ENCODE measurements at places on chromosomes 4 and X.

DNA sequence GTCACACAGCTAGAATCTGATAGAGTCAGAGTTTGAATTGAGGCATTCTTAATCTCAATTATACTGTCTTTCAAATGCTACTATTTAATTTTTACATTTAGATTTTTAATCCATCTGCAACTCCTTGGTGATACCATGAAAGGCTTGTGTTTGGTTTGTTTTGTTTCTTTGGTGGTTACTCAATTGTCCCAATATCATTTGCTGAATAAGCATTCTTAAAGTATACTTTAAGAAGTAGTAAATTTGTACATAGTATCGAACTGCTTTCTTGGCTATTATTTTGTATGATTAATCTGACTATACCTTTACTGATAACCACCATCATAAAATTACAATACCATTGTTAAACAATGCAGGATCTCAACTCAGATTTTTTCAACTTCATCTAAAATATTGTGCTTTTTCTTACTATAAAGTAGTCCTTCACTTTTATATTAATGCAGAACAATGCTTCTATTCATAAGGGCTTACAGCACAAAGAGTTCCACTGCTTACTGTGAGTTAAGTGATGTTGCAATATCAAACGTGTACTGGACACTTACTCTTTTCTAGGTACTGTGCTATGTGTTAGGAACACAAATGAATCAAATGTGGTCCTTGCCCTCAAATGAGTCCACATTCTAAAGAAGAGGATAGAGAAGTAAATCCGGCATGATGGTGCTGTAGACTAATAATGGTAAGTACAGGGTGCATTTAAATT lies 111.2 kb upstream of the GRIA3 start:
- DNase-seq: no peak

DNA sequence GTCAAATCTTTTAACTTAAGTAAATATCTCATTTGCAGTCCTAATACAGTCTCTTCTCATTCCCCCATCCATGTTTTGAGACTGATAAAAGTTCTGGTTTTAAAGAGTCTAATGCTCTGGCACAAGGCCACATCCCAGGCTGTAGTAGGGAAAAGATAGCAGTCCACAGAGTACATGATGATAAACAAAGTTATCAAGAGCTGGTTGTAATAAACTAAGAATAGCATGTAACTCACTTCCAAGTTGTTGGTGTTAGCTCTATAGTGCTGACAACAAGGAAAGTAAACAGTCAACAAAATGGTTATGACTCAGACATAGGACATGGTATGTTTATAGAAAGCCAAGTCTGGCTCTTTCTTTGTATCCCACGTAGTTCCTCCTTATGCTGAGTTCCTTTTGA lies 21.8 kb upstream of the AREG start:
- DNase-seq: no peak

GRCh38 chrX:153642051-153642654 lies 4.8 kb upstream of the DUSP9 start:
- DNase-seq: no peak

GRCh38 chrX:75076429-75076828 lies 79.7 kb downstream of the ABCB7 start:
- DNase-seq: no peak

DNA sequence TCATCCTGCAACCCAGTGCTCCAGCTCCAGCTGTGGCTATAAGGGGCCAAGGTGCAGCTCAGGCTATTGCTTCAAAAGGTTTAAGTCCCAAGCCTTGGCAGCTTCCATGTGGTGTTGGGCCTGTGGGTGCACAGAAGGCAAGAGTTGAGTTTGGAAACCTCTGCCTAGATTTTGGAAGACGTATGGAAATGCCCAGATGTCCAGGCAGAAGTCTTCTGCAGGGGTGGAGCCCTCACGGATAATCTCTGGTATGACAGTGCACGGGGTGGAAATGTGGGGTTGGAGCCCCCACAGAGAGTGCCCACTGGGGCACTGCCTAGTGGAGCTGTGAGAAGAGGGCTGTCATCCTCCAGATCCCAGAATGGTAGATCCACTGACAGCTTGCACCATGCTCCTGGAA lies 44.5 kb downstream of the CYTL1 start:
- DNase-seq: no peak

GRCh38 chr4:2793586-2794485 lies 951 bp downstream of the SH3BP2 start:
- DNase-seq: no peak

DNA sequence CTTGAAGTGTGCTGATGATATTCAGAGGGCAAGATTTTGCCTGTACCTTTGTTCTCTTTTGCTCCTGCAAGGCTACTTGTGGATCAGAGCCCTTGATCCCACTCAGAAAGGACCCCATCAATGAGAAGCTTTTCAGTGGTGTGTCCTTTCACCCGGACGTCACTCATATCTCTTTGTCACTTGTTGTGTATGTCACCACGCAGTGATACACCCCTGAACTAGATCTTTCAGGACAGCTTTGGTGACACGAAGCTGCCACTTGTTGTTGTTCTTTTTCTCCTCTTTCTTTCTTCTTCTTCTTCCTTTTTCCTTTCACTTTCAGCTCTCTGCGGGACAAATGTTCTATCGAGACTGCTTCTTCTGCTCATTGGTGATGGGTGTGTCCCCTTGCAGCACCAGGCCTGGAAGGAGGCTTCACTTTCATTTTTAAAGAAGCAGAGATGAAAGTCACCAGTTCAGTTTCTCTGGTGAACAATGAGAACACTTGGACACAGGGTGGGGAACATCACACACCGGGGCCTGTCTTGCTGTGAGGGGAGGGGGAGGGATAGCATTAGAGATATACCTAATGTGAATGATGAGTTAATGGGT lies 83.6 kb downstream of the NBDY start:
- DNase-seq: no peak

DNA sequence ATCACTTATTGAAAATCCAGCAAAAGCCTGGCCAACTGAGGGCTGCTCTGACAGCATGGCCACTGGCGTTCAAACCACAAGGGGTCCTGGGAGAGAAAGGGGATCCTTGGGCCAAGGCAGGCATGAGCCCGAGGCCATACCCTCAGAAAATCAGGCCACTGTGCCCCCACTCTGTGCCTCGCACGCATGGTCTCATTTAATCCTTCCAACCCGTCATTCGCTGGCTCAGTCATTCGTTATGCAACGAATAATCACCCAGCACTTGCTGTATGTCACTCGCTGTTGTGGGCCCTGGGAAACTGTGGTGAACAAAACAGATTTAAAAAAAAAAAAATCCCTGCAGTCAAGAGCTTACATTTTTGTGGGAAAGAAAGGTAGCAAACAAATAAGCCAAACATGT lies 112.7 kb downstream of the BCOR start:
- no peak for DNase-seq

- DNase-seq: no peak
Measured at GRCh38 chrX:154738011-154738738, 12.7 kb downstream of the GAB3 start.

DNA sequence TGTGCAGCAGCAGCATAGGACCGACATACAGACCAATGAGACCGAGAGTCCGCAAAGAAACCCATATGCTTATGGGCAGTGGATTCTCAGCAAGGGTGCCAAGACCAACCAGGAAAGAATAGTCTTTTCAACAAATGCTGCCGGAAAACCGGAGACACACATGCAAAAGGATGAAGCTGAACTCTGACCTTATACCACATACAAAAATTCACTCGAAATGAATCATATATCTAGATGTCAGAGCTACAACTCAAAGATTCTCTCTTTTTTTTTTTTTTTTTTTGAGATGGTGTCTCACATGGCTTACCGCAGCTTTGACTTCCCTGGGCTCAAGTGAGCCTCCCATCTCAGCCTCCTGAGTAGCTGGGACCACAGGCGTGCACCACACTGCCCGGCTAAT lies 16.0 kb upstream of the MXD4 start:
- no peak for DNase-seq

DNA sequence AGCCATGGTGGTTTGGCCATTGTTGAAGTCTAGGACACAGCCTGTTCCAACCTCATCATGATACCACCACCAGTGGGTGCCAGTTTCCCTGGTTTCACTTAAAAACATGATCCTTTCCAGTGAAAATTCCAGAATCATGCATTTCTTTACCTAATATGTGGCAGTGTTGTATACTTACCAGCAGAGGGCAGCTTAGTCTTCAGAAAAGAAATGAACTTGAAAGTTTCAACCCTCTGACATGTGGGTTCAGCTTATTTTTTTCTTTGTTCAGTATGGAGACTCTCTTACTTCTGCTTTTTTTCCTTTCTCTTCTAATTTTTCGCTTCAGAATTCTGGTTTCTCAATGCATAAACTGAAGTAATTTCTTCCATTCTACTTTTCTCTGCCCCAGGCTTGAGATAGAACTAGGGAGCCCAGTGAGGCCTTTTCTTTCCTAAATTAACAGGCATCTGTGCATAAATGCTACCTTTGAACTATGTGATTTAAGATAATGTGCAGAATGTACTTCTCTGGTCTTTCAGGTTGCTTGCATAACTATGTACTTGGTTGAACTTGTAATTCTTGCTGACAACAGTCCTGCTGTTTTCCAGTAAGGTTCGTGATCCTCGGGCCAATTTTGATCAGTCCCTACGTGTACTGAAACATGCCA lies 10.7 kb downstream of the LIAS start:
- no peak for DNase-seq

GRCh38 chrX:38004046-38004445 lies 2.3 kb upstream of the SYTL5 start:
- no peak for DNase-seq

DNA sequence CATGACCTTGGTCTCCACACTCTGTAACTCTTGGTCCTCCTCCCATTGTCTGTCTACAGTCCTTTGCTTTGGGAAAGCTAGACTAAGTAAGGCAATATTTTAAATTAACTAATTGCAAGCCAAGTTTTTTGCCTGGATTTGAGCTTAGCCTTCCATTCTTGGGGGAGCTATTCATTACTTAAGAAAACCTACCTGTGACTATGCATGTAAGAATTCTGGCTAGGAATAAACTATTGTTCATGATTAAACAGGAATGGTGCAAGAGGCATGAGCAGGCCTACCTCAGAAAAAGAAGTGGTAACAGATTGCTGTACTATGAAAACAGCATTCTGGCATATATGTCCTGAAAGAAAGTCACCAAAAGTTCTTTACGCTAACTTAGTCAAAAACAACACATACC lies 309.4 kb downstream of the MAPK10 start:
- DNase-seq: no peak

- DNase-seq: no peak
Measured at GRCh38 chrX:49308604-49309269, 5.3 kb downstream of the GAGE10 start.

DNA sequence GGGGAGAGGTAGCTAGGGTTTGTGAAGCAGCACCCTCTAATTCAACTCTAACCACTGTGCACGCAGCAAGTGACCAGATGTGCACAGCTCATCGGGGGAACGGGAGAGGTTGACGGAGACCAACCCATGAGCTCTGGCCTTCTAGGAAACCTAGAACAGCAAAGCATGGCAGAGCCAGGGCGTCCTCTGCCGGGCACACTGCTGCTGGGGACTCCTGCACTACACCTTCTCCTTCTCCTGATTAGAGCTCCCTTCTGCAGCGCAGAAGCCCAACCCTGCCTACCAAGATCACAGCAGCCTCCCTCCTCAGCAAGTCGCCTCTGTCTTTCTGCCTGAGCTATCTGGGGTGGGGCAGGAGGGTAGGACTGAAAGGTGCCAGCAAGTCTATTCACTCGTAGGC lies 252.3 kb upstream of the PSAPL1 start:
- DNase-seq: no peak

DNA sequence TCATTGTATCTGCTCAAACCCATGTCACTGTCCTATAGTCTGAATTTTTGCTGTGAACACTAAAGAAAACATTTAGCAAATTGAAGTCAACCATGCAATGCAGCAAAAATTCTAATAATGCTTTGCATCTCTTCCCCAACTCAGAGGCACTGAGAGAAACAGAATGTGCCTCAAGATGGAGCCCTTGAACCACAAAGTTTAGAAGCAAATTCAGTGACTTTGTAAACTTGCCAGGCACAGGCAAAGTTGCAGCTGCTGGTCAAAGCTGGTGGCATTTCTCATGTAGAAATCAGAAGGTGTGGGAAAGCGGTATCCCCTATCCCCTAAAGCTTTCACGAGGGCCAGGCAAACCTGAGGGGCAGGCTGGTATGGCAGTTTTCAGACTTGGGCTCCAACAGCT lies 121.7 kb upstream of the DIPK2B start:
- DNase-seq: no peak

DNA sequence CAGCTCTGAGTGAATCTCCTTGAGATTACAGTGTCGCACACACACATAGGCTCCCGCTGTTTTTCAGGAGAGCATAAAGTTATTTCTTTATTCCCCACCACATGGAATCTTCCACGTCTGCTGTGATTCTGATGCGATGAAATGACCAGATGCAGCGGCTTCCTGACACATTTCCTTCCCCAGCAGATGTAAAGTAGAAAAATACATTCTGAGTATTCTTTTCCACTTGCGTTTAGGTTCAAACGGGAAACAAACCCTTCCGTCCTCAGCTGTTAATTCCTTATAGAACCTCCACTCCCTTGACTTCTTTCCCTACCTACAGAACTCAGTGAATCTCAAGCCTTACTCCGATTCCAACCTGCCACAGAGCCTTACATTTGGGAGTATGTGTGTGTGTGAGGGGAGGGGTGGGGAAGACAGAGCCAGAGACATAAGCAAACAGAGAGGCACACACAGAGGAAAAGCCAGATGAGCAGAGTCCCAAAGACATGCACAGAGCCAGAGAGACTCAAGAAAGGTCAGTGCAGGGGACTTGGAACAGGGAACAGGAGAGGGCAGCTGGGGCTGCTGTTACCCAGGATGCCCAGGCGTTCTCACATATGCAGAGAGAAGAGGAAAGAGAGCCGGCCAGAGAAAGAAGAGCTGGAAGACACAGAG lies 47.3 kb downstream of the SETD7 start:
- no peak for DNase-seq

DNA sequence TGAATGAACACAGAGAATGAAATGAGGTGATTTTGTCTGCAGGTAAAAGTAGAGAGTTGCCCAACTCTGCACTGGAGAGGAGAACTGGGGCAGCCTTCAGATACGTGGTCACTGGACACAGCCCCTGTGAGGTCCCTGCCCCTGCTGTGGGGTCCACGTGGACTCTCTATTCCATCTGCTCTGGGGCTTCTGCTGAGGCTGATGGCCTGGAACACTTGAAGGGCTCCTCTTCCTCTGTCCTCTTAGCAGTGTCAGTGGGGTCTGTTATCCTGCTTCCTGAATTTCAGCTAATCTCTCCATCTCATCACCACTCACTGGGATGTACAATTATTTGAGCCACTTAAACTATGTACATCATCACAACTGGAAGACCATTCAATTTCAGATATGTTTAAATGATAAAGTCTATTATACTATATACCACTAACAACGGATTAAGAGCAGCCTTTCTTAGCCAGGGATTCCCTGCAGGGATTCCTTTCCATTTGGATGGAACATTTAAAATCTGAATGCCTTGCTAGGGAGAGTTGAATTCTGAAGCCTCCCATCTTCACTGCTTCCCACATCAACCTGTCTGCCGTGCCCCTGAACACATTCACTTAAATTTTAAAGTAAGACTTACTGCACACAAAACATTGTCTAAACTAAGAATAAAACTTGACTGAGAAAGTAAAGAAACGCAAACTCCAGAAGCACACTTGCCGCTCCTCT lies 74.0 kb downstream of the CC2D2A start:
- DNase-seq: no peak

Measured in stimulated activated CD4-positive, alpha-beta T cell treated with anti-CD3 and anti-CD28 coated beads, TNF-alpha, amount 100 ng/mL, for 1 hour (primary cell).